ENCODE measurements at places on chromosomes 4 and X.

GRCh38 chr4:81549984-81550383 is 78.3 kb upstream of the RASGEF1B start:
- DNase-seq, result no peak

- DNase-seq, result no peak
Observed at GRCh38 chr4:89117115-89117514, 5.8 kb downstream of the TIGD2 start.

DNA sequence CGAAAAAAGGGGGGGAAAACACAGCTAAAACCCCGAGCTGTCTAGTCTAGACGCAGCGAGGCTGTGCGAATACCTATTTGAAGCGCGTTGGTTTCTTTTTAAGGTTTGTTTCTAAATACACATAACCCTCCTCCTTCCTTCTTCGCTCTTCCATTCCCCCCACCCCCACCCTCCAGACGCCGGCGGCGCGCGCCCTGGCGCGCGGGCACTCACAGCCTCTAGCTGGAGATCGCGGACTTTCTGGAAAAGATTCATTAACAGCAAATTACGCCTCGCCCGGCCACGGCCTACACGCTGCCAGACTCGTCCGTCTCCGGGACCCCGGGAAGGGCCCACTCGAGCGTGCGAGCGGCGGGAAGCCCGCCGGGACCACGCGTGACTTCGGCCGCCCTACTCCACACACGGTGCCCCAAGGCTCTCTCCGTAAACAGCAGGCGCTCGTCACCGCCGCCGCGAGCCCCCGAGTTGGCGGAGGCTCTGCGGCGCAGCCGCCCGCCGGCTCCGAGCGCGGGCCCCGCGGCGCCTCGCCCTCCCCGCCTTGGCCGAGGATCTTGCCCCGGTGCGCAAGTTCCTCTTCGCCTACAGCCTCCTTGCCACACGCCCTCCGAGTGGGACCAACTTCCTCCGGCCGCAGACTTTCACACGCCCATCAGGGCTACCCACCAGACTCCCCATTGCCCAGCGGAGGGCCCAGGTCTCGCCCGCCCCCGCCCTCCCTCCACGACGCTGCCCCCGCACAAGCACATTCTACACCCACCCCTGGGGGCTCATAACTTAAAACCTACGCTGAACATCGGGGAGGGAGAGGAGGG is 2.0 kb downstream of the BCOR start:
- DNase-seq, result peak; percentile 62

DNA sequence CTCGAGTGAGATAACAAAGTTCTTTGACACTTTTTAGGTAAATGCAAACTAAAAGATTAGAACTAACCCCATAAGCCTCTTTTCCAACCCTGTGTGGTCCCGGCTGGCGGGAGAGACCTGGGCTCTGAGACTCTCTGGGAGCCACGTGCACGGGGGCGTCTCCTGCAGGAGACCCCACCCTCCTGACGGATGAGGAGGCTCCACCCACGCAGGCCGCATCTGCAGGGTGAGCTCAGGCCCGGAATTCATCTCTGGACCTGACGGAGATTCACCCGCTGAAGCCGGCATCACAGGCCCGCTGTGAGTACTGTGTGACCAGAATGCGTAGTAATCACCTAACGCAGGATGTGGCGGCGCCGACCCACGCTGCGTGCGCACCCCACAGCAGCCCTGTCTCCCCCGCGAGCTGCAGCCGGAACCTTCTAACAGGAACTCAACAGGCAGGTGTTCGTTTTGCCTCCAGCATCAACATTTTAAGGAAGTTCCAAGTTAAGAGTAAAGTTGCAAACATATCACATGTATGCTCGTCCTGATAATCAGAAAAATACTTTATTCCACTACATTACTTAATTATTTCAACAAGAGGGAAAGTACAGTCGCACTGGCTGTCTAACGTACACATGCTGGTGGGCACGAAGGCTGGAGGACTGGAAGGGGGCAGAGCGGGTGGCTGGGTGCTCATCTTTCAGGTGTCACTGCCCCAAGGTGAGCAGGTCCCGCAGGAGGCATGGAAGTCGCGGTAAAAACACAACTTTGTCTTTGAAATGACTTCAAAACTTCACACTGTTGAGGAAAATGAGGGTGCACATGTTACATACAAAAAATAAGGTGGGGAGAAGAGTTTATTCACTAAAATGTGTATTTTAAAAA is 44.5 kb downstream of the FGFRL1 start:
- peak; percentile 96 for DNase-seq

- DNase-seq, result peak; percentile 61
Observed at GRCh38 chr4:89316931-89317366, 9.3 kb upstream of the GPRIN3 start.
